ENCODE measurements at places on chromosomes 7 and 10.

DNA sequence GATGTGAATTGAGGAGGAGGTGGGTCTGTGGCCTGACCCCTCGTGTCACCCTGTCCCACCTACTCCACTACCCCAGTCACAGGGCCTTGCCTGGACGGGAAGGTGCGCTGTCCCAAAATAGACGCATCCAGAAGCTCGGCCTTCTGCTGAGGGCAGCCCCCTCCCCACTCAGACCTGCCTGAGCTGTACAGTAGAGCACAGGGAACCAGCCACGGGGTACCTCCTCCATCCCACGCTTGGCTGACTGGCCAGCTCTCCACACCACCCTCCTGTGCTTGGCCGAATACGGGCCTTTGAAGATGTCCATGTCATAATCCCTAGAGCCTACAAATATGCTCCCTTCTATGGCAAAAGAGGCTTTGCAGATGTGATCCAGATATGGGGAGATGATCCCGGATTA is 88.3 kb downstream of the CHST15 start:
- no peak for DNase-seq

GRCh38 chr10:88731296-88731695 is 25.2 kb downstream of the LIPK start:
- DNase-seq = no peak

DNA sequence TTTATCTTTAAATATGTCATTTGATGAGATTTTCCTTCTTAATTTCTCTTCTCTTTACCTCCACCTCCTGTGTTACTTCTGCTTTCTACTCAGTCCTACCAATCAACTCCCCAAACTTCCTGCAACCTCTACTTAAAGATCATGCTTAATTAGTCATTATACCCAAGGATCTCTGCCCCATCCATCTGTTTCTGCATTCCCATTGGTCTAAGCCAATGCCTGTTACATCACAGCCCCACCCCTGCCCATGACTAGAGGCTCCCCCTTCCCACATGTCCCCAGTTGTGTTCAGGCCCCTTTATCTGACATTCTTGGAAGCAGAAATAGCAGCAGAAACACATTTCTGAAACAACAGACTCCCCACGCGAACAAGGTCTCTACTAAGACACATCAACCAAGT is 319.1 kb upstream of the NFE2L3 start:
- no peak for DNase-seq

DNA sequence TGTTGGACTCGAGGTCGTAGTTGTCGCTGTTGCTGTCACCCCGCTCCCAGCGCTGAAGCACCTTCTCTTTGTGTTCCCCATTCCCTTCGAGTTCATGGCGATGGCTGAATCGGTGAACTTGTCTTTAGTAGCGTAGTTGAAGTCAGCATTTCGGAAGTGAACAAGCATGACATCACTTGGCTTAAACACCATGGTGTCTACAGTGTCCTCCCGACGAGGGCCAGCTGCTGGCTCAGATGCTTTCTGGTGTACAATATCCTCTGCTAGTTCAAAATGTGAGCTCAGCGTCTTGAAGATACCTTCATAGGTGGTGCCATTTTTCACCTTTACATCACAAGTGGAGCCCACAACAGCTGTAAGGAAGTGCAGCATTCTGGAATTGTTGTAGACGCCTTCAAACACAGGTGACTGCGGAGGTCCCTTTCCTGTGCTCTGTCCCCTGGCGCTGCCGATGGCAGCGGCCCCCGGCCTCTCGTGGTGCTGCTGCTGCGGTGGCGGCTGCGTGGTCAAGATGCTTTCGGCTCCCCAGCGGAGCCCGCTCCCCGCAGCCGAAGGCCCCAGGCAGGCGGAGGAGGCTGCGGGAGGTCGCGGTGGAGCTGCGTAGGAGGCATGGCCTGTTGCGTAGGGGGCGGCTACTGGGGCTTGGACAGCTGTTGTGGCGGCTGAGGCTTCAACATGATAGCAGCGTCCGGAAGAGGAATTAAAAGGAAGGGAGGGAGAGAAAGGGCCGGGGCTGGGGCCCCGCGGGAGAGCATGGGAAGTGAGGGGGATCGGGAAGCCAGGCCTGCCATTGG is 59.3 kb downstream of the ANKMY2 start:
- DNase-seq = no peak

DNA sequence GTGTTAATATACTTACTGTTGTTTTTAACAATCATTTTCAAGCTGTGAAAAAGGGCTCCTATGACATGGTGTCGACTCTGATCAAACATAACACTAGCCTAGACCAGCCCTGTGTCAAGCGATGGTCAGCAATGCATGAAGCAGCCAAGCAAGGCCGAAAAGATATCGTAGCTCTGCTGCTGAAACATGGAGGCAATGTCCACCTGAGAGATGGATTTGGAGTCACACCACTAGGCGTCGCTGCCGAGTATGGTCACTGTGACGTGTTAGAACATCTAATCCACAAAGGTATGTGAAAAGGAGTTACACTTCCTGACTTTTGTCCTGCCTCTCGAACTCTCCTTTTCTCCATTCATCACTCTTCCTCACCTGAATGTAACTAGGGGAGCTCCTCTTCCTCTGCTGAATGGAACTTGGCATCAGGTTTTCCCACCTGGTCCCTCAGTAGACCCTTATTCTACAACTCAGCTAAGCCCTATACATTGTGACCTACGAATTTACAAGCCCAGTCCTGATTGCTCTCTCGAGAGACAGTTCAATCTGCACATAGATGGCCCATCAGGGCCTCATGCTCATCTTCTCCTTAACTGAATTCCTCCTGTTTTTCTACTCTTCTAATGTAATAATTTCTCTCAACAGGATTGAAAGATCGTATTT is 23.0 kb downstream of the ASB15 start:
- DNase-seq = no peak

DNA sequence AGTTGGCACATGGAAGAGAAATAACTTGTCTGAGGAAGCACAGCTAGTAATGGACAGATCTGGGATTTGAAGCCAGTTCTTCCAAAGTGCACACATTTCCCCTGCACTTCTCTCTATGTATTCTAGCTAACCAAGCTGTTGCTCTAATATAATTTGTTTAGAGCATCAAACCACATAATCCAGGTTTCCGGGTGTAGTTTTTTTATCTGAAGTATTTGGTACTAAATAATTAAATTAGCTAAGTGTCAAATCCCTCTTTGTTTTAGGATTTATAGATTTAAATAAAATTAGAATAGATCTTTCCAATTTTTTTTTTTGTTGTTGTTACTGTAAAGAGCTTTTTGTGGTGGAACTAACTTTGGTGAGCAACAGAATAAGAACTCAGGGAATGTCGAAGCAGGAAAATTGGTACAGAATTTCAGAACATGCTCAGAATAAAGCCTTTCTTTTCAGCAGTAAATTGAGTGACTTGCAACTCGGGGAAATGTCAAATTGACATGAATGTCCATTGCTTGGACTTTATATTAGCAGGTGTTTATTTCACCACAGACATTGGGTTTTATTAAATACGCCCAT is 33.7 kb downstream of the CAMK1D start:
- DNase-seq = peak; percentile 32

- DNase-seq = no peak
Observed at GRCh38 chr7:147078312-147078711, 961.7 kb downstream of the CNTNAP2 start.

GRCh38 chr10:31694929-31695837 is 233.4 kb downstream of the ARHGAP12 start:
- no peak for DNase-seq

GRCh38 chr7:133911724-133912123 is 215.4 kb upstream of the LRGUK start:
- no peak for DNase-seq

GRCh38 chr10:124174673-124175645 is 81.6 kb upstream of the CHST15 start:
- DNase-seq = no peak

GRCh38 chr7:129612112-129613015 is 844 bp downstream of the NRF1 start:
- no peak for DNase-seq

GRCh38 chr7:133958822-133959221 is 168.3 kb upstream of the LRGUK start:
- DNase-seq = no peak

GRCh38 chr10:59904426-59905065 is 1.8 kb downstream of the CCDC6 start:
- no peak for DNase-seq

- DNase-seq = no peak
Observed at GRCh38 chr10:387593-387891, 252.3 kb downstream of the ZMYND11 start.

GRCh38 chr7:129886818-129887186 is 66.0 kb downstream of the UBE2H start:
- DNase-seq = no peak

DNA sequence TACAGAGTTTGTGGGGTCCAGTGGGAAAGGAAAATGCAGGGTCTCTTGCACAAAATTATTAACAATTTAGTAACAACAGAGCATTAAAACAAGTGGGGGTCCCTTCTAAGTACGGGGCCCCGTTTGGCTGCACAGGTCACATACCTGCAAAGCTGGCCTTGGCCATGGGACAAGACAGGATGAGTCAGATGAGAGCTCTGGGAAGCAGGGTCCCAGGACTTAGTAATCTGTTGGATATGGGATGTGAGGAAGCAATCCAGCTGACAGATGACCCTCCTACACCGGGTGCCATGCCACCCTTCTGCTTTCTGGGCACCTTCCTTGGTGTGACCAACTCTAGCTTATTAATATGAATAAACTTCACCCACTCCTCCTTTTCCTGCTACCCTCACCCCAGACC is 3.2 kb upstream of the DUSP5 start:
- no peak for DNase-seq

DNA sequence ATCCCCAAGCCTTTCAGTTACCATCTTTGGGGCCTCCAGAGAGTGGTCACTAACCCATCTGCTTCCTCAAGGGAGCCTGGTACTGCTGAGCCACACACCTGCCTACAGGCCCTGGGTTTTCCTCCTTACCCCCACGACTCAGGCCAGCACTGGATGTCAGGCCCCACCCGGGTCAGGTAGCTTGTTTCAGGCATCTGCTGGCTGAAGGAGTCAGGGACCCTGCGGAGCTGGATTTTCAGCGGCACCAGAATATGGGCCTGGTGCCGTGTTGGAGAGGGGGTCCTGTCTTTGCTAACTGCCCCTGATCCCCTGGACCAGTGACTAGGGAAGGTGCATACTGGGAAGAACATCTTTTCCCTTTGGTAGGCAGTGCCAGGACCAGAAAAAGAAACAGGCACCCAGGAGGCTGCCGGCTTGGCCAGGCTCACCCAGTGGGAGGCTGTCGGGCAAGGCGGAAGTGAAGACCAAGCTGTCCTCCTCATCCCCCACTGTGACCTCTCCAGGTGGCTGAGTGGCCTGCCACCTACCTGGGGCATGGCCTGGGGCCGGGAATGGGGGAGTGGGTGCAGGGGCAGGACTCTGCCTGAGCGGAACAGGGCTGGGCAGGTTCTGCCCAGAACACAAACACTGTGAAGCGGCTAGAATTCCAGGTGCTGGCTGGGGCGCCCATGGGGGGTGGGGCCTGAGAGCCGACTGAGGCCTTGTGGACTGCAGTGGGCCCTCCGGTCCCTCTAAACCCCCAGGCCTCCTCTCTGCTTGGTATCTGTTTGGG is 12.4 kb upstream of the SAMD8 start:
- DNase-seq = no peak

GRCh38 chr7:55439627-55440026 is 74.5 kb downstream of the LANCL2 start:
- DNase-seq = peak; percentile 32

GRCh38 chr7:36264123-36264801 is 111.2 kb downstream of the EEPD1 start:
- no peak for DNase-seq

DNA sequence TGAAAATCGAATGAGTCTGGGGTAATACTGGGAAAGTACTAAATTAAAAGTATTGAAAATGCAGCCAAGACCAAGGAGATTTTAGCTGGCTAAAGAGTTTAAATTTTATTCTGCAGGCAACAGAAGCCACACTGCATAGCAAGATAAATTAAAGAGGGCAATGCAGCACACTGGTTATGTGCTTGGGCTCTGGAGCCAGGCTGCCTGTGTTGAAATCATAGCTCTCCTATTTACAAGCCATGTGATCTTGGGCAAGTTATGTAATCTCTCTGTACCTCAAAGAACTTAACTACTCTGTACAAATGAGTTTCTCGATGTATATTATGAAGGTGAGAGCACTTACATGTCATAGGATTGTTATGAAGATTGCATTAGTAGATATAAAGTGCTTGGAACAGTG is 9.9 kb downstream of the SLC25A13 start:
- no peak for DNase-seq

DNA sequence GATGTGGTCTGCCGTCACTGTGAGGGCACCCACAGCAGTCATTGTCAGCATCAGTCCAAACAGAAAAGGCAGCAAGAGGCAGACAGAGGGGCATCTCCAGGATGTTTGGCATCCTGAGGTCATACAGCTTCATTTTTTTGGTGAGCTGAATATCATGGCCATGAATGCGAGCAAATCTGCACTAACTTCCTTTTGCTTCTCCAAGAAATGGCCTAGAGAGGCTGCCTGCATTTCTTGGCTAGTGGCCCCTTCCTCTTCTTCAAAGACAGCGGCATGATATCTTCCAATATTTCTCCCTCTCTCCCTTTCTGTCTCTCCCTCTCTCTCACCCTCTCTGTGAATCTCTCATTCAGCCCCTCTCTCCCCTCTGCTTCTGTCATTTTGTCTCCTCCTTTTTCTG is 24.8 kb downstream of the FKBP6 start:
- DNase-seq = no peak

GRCh38 chr10:133364645-133365431 is 7.0 kb upstream of the FUOM start:
- no peak for DNase-seq

DNA sequence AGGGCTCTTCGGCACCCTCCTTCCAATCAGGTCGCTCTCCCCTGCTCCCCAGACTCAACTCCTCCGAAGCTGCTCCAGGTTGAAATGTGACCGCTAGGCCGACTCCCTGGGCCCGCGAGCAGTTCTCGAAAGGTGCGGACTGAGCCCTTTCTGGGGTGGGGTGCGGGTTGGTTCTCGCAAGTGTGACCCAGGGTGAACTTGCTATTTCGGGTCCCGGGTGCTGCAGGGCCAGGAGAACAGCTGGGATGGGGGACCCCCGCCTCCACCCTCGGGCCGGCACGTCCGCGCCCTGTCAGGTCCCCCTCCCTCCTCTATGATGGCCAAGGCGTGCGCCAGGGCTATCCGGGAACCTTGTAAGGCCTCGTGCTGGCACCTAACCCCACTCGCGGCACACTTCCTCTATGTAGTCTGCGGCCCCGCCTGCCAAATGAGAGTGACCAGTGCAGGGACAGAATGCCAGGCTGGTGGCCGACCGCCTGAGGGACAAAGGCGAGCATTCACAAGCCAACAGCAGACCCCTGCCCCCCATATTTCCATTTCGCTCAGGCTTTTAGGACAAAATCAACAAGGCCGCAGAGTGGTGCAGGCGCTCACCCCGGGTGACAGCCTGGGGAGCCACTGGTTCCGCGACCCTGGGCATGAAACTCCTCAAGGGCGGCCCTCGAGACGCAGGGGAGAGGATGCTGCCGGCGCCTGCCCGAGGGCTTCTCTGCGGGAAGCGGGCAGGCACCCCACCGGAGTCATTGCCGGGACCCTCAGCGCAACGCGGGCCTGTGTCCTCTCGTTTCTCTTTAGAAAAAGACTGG is 13.7 kb upstream of the HOXA13 start:
- no peak for DNase-seq

Data from astrocyte (in vitro differentiated cells and primary cell).